ENCODE measurements at places on chromosomes 2 and 18.

DNA sequence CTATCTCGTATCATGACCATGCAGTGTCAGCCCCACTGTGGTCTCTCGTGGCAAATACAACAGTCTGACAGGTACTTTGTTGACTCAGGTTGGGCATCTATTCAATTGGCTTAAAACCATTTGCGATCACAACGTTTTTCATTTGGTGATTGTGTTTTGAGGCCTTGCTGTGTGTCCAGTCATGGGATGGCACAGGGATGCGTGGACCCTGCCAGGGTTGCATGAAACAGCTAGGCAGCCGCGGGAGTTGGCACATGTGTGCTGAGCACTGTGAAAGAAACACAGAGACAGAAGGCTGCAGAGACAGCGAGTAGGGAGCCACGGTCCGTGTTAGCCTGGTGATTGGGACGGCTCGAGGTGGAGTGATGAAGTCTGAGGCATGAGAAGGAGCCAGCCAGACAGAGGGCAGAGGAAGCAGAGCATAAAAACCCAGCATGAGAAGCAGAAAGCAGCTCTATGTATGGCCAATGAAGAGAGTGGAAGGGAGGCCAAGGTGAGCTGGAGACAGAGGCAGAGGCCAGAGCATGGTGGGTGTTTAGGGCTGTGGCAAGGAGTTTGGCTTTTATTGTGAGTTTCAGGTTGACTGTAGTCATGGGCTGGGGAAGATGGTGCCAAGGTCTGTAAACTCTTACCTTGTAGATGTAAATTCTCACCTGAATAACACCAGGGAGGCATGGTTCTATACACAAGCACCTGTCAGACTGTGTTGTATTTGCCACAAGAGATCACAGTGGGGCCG is 31.8 kb upstream of the IL1R1 start:
- no peak for DNase-seq

- DNase-seq, result no peak
These were observed 50.8 kb upstream of the TWSG1 start for GRCh38 chr18:9283791-9284190.

GRCh38 chr18:74252039-74252395 is 39.7 kb downstream of the CYB5A start:
- no peak for DNase-seq

- no peak for DNase-seq
These were observed 34.5 kb downstream of the RAB31 start for GRCh38 chr18:9742524-9743131.

DNA sequence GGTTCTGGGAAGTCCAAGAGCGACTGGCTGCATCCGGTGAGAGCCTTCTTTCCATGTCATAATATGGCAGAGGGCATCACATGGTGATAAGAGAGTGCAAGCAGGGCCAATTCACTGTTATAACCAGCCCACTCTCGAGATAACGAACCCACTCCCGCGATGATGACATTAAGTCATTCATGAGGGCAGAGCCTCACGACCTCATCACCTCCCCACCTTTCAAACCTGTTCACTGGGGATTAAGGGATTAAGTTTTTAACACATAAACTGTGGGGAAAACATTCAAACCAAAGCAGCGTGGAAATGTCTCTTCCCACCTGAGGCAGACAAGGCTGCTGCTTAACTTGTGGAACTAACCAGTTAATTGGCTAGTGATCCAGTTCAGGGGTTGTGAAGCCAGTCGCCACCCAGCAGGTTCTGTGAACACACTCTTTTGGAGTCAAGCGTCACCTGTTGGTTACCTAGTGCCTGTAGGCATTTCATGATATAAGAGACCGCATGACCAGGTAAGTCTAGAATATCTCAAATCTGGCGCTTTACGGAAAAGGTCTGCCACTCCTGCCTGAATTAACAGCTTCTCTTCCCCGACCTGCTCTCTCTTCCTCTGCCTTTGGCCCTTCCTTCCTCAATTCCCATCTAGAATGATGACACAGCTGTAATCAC is 54.3 kb downstream of the EDAR start:
- DNase-seq, result no peak

- no peak for DNase-seq
These were observed 529.7 kb downstream of the FBXO15 start for GRCh38 chr18:73617981-73618380.

DNA sequence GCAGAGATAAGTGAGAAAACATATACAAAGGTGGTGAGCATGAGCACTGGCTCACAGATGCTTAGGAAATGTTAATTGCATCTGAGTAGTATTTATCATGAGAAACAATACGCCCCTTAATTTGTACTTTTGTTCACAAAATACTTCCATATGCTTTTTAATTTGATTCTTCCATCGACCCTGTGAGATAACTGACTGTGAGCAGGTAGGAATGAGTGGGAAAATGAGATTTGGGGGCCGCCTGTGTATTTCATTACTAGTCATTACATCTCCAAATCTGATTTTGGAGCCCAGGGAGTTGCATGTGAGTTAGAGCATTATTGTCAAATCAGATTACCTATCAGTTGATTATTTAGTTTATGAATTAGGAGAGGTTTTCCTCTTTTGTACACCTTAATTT is 36.7 kb upstream of the NPC1 start:
- no peak for DNase-seq

GRCh38 chr18:61887838-61888237 is 5.0 kb downstream of the RNF152 start:
- DNase-seq, result no peak

- no peak for DNase-seq
These were observed 19.6 kb upstream of the ALLC start for GRCh38 chr2:3638456-3638810.

- DNase-seq, result no peak
These were observed 2.6 kb upstream of the TMEFF2 start for GRCh38 chr2:192197357-192197756.

DNA sequence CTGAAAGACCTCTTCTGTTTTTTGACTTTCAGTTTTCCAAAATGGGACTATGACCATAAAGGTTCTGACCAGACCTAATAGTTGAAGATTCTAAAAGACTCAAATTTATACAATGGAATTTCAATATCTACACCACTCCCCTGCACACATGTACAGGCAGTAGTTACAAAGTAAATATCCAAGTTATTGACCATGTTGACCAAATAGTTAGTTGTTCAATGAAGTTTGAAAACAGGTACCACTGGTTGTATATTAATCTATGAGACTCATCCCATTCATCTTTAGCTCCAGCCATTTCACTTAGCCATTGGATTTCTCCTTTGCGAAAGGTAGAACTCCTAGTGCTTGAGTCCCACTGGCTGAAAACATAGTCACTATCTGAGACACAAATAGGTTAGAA is 277.4 kb downstream of the SETBP1 start:
- no peak for DNase-seq

GRCh38 chr18:10530852-10531251 is 5.0 kb downstream of the NAPG start:
- DNase-seq, result no peak

DNA sequence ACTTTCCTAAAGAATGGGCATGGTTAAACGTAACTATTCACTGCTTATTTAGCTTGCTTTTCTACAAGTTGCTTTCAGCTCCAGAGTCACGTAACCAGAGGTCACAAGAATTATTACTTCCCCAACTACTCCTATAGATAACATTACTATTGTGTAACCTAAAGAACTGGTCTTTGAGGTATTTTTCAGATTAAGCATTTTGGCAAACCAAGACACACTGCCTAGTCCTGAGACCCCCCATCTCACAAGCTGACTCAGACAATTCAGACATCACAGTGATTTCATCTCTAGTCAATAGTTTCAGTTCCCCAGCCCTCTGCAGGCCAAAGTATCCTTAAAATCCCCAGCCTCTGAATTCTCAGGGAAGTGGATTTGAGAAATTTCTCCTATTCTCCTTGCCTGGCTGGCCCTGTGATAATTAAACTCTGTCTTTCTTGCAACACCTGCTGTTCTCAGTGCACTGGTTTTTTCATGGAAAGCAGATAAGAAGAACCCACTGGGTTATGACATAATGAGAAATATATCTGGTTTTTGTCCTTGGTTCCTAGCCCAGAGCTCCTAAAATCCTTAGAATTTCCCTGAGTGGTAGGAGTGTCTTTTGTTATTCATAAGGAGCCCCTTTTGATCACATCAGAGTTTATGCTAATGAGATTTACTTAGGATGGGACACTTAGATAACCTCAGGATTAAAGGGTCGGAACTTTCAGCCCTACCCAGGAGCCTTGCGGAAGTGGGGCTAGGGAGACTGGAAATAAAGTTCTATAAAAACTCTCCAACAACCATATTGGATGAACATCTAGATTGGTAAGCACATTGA is 1310.8 kb upstream of the CHAC2 start:
- DNase-seq, result no peak

- DNase-seq, result no peak
These were observed 40.2 kb downstream of the FMNL2 start for GRCh38 chr2:152375174-152375573.

- no peak for DNase-seq
These were observed 134.1 kb downstream of the CDC42EP3 start for GRCh38 chr2:37537316-37537715.

- DNase-seq, result no peak
These were observed 119.6 kb downstream of the MBP start for GRCh38 chr18:77012806-77013541.

DNA sequence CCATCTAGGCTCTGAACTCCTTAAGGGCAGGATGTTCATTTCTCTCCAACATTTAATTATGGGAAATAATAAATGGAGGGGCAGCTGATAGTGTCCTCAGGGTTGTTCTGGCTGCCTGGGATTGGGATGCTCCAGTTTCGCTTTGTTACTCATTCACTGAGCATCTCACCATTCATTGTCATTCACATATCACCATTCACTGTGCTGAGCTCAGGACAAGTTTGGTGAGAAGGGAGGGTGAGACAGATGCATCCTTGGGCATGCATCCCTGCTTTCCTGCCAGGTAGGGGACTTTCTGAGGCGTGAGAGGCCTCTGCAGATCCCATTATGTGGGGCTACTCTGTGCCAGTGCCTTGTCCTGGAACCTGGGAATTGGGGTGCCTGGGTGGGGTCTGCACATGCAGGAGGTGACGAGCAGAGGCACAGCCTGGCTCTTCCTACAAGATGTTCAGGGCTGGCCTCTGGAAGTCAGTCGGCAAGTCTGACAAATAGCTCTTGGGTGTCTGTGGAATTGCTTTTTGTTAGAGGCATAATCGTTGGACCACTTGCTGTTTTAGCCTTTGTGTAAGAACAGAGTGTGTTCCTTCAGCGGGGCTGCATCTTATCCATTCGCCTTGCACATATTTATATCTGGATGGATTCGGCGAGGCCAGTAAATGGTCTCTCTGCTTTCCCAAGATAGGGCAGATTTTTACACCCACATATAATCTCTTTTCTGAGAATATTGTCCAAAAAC is 323.2 kb upstream of the THSD7B start:
- no peak for DNase-seq

GRCh38 chr2:66805016-66805865 is 370.3 kb downstream of the MEIS1 start:
- DNase-seq, result no peak

DNA sequence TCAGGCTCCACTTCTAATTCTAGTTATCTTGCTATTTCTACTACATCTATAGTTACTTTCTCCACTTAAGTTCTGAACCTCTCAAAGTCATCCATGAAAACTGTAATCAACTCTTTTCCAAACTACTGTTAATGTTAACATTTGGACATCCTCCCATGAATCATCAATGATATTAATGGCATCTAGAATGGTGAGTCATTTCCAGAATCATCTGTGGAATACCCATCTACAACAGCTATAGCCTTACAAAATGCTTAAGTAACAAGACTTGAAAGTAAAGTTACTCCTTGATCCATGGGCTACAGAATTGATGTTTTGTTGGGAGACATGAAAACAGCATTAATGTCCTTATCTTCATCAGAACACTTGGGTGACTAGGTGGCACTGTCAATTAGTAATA is 35.4 kb downstream of the BARD1 start:
- no peak for DNase-seq

DNA sequence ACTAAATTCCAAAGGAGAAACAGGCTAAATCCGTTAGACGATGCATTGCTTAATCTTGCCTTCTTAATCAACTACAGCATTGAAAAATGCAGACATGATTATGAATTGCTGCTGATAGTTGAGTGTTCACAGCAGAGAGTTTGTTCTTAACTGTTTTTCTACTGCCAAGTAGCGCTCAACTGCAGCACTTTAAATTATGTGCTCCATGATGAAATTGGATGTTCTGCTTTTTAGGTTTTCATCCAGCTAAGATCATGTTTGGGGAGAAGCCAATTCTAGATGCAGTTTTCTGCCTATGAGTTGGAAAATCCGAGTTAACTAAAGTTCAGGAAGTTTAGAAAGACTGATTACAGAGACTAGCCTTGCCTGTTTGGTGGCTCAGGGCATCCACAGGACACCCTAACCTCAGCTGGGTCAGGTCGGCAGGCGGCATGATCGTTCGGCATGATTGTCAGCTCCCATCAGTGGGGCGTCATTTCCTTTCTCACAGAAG is 119.4 kb upstream of the PIEZO2 start:
- no peak for DNase-seq

- DNase-seq, result no peak
These were observed 105.9 kb downstream of the ANKRD44 start for GRCh38 chr2:197204519-197205250.

DNA sequence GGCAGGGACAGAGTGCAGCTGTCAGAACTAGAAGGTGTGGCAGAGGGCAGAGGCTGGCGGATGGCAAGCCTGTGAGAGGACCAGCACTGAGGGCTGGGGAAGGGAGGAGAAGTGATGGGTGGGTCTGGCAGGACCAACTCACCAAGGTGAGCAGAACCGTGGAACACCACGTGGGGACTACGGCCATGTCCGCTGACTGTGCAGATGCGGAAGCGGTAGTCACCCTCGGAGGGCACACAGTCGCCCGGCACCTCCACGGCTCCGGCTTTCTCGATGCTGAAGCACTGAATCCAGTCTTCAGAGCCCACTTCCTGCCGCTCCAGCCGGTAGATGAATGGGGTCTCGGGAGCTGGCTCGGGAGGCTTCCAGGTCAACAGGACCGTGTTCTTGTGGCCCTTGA is 4.2 kb downstream of the OBSL1 start:
- DNase-seq, result no peak

GRCh38 chr2:197435598-197436420 is 981 bp upstream of the SF3B1 start:
- DNase-seq, result no peak

GRCh38 chr18:57915865-57916582 is 112.9 kb upstream of the ATP8B1 start:
- no peak for DNase-seq

GRCh38 chr18:63218472-63218871 is 101.1 kb downstream of the BCL2 start:
- no peak for DNase-seq

- DNase-seq, result no peak
These were observed 128.3 kb upstream of the ATP5MC3 start for GRCh38 chr2:175309799-175310198.

DNA sequence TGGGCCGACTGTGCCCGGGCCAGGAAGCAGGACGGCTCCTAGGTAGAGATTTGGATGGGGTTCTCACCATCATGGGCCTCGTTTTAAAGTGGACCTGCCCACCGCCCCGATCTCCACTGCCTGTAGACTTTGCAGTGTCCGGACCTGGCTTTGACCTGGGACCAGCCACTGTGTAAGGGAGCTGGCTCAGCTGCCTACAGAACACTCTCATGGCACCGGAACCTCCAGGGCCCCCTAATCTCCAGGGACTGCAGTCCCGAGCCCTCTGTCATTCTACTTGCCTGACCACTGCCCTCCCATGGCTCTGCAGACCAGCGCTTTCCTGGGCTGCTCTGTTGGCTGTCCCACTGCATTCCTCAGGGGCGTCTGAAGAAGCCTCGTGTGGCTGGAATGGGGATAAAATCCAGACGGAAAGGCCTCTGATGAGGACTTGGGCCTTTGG is 120.8 kb downstream of the GLI2 start:
- no peak for DNase-seq

All from activated CD8-positive, alpha-beta memory T cell treated with anti-CD3 and anti-CD28 coated beads for 48 hours (primary cell).